ENCODE measurements at places on chromosomes 3 and 15.

- DNase-seq: no peak
Measured at GRCh38 chr15:31470756-31471155, 144.1 kb downstream of the KLF13 start.

DNA sequence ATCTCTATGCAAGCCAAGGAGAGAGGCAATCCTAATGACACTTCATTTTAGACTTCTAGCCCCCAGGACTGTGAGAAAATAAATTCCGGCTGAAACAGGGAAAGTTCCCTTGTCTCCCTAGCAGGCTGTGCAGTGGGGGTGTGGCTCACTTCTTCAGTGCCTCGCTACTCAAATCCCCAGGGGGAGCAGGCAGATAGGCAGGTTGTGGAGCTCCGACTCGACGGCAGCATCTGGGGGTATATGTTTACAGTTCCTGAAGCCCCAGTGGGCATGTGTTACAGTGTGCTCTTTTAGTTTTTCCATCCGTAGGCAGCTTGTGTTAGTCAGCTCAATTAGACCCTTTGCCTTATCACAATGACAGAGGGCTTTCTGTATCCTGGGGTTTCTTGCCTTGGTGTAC lies 836.5 kb downstream of the PDCD6IP start:
- no peak for DNase-seq

DNA sequence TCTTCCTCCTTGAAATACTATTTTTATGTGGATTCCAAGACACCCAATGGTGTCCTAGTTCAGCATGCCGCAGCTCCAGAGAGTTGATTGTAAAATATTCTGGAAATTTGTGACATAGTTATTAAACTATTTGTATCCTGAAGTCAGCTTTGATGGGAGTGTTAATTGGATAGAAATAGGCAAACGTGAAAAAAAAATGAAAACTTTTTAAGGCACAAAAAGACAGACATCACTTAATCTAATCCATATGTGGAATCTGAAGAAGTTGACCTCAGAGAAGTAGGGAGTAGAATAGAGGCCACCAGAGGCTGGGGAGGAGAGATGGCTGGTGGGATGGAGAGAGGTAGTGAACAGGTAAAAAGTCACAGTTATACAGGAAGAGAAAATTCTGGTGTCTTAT lies 704.2 kb downstream of the ROBO1 start:
- DNase-seq: no peak

DNA sequence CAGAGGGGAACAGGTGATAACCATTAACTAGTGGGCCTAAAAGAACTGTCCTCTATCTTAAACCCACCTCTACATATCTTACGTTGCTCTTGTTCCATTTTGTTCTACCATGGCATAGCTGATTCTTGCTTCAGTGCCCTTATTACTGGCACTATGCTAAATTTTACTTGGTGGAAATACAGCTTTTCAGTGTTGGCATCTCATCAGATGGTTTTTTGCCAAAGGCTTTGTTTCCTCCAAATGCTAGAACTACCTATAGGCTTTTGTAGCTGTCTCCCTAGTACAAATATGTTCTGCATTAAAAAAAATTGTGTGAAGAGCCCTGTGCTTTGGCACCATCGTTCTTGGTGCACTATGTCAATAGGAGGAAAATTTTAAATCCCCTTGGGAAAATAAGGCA lies 145.0 kb upstream of the ZBTB20 start:
- DNase-seq: no peak

DNA sequence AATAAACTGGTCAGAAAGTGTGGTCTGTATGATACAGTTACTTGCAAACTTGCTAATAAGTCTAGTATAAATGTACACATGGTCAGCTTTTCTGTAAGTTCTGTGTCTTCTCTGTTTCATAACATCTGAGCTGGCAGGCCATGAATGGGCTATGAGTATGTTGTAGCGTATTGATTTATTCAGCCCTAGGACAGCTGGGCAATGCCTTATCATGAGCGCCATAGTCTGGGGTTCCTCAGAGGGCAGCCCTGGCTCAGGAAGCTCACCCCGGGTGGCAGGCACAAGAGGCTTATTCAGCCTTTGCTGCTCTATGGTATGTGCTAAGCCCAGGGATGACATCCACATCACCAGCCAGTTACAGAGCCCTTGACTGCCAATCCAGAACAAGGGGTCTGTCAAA lies 50.7 kb upstream of the CCR2 start:
- DNase-seq: no peak

DNA sequence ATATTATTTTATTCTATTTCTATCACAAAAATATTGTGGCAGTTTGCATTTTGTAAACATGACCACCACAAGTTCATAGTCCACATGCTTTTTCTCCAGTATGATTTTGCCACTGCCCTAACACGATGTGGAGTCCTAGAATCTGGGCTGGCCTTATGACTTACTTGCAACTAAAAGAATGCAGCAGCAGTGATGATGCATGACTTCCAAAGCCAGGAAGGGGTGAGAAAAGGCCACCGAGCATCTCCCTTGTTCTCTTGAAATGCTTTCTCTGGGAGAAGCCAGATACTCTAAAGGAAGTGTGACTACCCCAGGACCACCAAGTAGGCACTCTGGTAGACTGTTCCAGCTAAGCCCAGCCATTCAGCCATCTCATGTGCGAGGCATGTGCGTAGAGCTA lies 191.6 kb upstream of the MRPL3 start:
- DNase-seq: no peak

GRCh38 chr3:73029321-73029796 lies 32.1 kb upstream of the EBLN2 start:
- DNase-seq: no peak

DNA sequence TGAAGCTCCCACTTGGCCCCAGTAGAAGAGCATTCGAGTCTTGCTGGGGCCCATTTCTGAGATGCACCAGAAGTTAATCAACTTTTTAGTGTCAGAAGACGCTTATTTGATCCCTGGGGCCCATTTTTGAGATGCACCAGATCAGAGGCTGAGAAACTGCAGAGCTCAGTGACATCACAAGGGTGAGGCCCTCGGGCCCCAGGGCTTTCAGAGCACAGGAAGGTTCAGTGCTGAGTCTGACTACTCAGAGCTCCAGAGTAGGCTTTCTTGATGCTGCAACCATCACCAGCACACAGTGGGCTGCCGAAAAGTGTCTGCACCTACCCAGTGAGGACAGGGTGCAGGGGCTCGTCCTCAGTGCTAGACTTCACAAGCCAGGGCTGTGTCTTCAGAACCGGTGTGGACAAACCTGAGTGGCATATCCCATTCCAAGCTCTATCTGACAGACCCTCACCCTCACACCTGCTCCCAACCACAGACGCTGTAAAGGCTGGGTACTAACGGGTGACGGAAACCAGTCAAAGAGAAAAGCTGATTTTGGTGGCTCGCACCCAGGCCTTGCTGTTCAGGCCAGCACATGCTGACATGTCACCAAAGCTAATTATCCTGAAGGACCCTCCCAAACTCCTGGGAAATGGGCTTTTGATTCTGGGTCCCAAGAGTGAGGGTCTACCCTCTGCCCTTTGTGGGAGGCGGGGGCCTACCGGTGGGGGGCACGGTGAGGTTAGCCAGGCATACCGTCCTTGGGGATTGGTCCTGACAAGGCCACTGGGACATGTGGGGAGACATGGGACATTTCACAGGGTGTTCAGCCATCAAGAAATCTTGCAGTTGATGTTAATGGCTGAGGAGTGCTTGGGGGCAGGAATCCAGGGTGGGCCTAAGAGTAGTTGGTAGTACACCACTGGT lies 83.0 kb downstream of the PDCD6IP start:
- no peak for DNase-seq

DNA sequence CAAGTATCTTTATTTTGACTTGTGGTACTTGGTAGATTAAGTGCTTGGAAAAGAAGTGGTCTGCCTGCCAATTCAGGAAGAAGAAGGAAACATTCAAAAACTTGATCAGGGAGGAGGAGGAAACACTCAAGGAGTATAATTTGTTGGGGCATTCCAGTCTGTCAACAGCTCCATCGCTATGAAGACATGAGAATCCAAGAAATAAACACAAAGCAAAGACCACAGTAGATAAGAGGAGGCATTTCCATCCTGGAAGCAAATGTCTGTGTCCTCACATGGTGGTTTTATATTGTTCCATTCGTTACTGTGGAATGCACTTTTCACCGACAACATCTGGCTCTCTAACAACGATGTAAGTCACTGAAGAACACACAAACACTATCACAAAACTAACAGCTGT lies 176.1 kb upstream of the FRMD4B start:
- DNase-seq: no peak

- no peak for DNase-seq
Measured at GRCh38 chr15:69115031-69115430, 45.4 kb upstream of the GLCE start.

- DNase-seq: no peak
Measured at GRCh38 chr15:63943829-63944680, 102.2 kb downstream of the DAPK2 start.

- DNase-seq: no peak
Measured at GRCh38 chr3:59654480-59655417, 604.9 kb upstream of the CFAP20DC start.

- DNase-seq: no peak
Measured at GRCh38 chr3:158127250-158128219, 17.6 kb downstream of the RSRC1 start.

DNA sequence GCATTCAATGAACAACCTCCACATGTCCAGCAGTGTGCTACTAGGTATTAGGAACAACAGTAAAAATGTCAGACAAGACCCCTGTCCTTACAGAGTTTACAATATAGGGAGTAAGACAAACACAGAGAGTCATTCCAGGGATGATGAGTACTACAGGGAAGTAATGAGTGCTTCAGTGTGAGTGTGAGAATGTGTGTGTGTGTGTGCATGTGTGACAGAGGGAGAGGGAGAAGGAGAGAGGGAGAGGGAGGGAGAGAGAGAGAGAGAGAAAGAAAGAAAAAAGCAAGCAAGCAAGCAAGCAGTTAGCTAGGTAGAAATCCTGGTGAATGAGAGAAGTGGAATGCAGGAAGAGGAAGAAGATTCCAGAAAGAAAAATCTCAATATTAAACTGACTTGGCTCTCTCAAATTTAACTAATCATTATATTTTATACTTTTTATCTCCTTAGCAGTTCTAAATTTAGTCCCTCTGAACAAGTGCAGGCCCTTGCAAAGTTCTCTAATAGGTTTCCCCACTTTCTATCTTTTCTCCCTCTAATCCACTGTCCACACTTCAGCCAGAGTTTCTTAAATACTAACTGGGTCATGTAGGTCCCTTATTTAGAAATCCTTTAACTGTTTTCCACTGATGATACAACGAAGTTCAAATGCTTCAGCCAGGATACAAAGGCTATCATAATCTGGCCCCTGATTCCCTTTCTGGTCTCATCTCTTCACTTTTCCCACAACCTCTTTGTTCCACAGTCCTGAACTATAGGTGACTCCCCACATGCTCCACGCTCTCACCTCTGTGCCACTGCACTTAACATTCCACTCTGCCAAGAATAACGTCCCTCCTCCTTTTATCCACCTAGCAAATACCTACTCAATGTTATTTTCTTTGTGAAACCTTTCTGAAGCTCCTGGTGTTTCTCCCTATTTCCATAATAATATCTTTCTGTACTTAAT lies 10.3 kb downstream of the DCBLD2 start:
- DNase-seq: no peak

DNA sequence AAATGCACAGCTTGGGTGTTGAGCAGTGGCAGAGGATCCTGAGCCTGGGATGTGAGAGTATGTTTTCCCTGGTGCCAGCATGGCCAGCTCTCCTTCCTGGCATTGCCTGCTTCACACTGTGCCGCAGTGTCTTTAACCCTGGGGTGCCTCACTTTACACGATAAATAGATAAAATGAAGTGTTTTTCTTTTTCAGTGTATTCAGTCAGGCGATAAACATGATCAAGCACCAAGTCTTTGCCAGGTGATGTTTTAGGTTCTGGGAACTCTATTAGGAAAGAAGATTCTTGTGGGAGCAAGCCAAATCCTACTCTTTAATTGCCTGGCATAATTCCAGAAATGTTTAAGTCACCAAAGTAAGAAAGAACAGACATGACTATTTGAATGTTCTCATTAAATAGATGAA lies 14.0 kb downstream of the ABHD6 start:
- no peak for DNase-seq

- DNase-seq: no peak
Measured at GRCh38 chr15:88653200-88654064, 14.6 kb downstream of the ISG20 start.

DNA sequence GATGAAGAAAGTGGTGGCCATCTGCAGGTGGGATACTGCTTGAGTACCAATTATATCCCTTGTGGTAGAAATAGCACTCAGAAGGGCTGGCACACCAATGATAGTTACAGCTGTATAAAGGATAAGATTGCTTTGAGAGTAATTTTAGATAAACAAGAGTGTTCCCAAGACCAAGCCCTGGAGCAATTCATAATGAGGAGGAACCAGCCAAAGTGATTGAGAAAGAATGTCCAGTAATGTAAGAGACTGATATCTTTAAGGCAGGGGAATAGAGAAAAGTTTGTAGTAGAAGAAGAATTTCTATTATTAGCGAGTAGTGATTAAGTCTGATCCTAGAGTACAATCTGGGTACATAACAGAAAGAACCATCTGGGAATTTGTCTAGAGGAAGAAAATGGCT lies 945.1 kb downstream of the OTOL1 start:
- DNase-seq: no peak

GRCh38 chr15:60614028-60614427 lies 135.1 kb upstream of the ICE2 start:
- no peak for DNase-seq

DNA sequence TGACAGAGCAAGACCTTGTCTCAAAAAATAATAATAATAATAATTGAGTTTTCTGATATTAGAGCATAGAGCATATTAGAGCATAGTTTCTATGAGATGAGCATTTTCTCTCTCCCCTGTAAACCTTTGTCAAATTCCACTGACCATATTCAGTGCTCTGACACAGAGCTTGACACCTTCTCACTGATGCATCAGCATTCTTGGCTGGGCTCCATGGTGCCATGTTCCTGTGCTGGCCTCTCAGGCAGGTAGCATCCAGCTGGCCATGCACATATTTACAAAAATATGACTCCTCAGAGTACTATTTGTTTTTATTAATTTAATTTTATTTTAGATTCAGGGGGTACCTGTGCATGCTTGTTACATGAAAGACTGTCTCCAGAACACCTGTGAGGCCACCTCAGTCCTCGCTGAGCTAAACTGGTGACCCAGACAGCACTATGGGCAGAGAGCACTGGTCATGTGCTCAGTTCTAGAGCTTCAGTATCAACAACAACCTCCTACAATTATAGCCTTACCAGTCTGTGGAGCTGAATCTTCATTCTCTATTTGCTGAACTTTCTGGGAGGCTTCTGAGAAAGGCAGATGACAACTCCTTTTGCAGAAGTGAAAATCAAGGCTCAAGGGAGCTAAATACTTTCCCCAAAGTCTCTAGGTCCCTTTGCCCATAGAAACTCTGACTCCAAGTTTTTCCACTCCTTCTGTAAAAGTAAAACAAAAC lies 21.6 kb upstream of the SLC28A2 start:
- DNase-seq: no peak

- DNase-seq: no peak
Measured at GRCh38 chr3:197518881-197519421, 36.8 kb downstream of the BDH1 start.
